Stimulated activated CD4-positive, alpha-beta T cell treated with anti-CD3 and anti-CD28 coated beads, Interleukin-15, amount 100 ng/mL, for 24 hours (primary cell): ENCODE measurements at places on chromosomes 5 and 9.

DNA sequence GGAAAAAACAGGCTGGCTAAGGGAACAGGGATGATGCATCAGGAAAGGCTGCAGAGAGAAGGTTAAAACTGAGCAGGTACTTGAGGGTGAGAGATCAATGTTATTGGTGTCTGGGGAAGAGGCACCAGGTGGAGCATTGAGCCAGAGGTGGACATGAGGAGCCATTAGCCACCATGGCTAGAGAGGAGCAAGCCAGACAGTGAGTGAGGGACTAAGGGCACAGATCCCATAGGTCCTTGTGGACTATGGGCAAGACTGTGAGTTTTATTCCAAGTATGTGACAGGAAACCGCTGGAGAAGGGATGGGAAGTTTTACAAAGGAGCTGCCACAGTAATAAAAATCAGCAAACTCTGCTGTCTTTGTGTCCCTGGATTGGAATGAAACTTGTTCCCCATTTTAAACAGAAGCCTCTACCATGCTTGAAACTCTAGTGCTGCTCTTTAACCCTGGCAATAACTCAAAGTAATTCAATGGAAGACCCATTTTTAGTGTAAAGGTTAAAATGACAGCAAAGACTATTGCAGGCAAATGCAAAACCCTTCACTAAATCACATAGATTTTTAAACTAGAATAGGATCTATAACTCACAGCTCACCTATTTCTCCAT, 349.8 kb downstream of the ENC1 start:
- DNase-seq = no peak

GRCh38 chr9:89969156-89969675, 364.4 kb downstream of the GADD45G start:
- DNase-seq = peak; percentile 29

DNA sequence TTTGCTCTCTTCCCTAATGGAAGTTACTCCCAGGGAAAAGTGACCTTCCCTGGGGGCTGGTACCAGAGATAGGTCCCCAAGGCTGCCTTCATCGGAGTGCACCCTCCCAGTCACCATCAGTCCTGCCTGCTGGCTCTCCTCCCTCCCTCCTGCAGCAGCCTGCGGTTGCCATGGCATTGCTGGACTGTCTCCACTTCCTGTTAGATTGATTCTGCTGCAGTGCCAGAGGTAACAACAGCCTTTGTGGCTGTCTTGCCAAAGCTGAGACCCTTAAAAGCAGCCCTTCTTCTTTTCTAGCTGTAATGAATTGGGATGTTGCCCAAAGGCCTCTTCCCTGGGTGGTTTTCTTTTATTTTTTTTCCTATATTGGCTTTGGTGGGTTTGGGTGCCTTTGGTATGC, 78.1 kb upstream of the PRLR start:
- DNase-seq = no peak

DNA sequence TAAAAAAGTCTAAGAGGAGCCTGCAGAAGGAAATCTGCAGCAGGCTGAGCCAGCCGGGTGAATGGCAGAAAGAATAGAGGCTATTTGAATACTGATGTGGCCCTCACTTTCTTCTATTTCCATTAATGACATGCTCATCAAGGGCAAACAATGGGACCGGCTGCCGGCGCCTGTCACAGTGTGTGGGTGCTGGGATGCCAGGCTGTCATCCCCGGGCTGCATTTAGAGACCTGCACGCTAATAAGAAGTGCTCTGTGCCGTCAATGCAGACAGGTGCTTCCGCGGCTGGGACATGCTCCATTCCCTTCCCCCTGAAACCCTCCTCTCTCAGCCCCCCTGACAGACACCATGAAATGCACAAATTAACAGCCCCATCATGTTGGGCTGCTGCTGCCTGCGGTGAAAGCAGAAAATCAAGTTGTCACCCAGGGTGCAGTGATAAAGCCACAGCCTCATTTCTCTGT, 217.7 kb upstream of the TBCA start:
- DNase-seq = no peak

DNA sequence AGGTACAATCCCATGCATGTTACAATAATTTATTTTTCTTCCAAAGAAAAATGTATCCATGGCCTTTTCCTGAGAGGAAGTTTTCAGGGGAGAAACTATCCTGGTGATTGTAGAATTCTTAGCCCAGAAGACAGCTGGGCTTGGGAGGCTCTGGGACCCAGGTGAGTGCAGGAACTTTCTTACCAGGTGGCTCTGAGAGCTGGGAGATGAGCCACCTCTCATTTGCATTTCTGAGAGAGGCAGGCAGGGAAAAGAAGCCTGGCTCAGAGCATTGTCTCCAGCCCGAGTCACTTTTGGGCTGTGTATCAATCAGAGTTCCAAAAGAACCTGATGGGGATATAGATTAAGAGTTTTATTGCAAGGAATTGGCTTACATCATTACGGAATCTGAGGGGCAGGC, 52.7 kb downstream of the ALG2 start:
- no peak for DNase-seq

GRCh38 chr5:136023958-136024541, 4.7 kb upstream of the TGFBI start:
- no peak for DNase-seq

DNA sequence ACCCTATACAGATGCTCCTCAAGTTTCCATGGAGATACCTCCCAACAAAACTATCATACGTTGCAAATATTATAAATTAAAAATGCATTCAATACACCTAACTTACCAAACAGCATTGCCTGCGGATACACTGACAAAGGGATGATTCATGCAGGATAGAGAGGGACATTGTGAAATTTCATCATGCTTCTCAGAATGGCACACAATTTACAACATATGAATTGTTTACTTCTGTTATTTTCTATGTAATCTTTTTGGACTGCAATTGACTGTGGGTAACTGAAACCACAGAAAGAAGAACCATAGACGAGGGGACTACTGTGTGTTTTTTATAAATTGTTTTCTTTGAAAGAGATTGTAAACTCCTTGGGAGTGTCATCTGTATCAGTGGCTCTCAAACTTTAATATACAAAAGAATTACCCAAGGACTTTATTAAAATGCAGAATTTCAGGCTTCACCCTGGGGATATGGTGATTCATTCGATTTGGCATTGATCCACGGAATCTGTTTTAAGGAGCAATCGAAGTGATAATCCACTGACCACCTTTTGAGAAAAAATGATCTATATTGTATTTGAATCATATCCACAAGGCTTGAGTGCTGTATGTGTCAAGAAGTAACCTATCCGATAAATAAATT, 146.4 kb downstream of the SGCD start:
- no peak for DNase-seq

- DNase-seq = no peak
These were observed 76.5 kb downstream of the COL5A1 start for GRCh38 chr9:134717924-134718645.

GRCh38 chr5:180598316-180598701, 7.0 kb upstream of the SCGB3A1 start:
- no peak for DNase-seq

- DNase-seq = no peak
These were observed 252.7 kb downstream of the AP3B1 start for GRCh38 chr5:78041805-78042204.

GRCh38 chr9:136773386-136774044, 9.2 kb upstream of the LCN15 start:
- DNase-seq = peak; percentile 46

- DNase-seq = peak; percentile 57
These were observed 437.9 kb downstream of the RAB3C start for GRCh38 chr5:59020611-59021285.

- peak; percentile 91 for DNase-seq
These were observed at the start of gene ENHO for GRCh38 chr9:34522971-34523797. ENHO (minus strand) TSS chr9:34522990; CDS start chr9:34521695, 1,295 bp downstream.

DNA sequence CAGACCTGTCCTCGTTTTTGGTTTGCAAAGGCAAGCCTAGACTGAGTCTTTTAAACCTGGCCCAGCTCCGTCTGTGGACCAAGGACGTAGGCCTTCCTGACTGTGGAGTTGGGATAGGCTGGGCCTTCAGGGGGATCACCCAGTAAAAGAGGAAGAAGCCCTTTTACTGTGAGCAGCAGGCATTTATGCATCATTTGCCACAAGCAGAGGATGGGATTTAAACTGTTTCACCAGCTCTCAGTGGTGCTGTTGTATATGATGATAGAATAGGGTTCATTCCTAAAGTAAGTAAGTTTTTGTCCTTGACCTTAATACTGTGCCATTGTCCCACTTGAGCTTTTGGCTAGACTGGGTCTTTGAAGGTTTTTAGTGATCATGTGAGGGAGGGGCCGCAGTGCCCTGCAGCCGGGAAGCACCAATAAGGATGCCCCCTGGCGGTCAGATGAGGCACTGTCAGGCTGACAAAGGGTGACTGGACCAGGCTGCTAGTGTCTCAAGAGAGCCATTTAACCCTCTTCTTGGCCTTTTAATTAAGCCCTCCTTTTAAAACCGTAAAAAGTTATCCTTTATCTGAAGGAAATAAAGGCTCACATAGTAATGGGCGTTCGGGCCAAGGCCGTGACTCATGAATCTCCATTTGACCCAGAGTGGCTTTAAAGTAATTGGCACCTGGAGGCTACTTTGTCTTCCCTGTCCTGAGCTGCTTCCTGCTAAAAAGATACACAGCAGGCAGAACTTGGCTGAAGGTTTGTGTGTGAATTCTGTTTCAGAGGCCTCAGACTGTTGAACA, 74.0 kb downstream of the UBAP1 start:
- DNase-seq = peak; percentile 63

- DNase-seq = no peak
These were observed 380.8 kb upstream of the CD180 start for GRCh38 chr5:67577424-67577823.

- DNase-seq = no peak
These were observed 32.8 kb downstream of the RHOBTB3 start for GRCh38 chr5:95763941-95764340.

DNA sequence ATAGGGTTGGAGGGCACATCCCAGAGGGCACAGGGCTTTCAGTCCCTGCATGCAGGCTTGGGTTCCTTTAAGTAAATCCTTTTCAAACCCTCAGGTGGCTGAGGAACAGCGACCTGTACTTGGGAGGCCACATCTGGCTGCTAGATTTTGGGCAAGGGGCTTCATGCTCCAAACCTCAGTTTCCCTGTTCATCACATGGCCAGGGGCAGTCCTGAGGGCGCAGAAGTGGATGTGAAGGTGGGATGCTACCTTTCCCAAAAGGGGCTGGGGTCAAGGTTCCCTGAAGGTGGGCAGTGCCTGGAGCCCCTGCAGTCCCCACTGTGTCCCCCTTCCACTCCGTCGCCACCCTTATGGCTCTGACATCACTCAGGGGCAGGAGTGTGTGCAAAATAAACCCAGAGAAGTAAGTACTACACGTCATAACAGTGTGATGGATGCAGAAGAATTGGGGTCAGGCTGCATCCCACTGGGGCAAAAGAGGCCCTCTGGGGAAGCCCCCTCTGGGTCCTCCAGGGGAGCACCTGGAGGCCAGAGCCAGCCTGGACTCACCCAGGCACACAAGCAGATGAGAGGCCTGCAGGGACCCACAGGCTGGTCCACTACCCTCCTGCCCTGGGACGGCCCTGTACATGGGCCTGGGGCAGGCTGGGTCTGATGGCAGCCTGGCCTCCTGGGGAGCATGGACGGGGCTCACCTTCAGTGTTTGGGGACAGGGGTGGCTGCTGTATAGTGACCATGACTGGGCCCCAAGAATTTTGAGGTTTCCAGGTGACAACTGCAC, 1.9 kb upstream of the CARD19 start:
- DNase-seq = no peak

- DNase-seq = no peak
These were observed 6.1 kb downstream of the TMEM250 start for GRCh38 chr9:136112541-136112940.

- no peak for DNase-seq
These were observed 48.0 kb downstream of the RAB14 start for GRCh38 chr9:121153642-121154041.

DNA sequence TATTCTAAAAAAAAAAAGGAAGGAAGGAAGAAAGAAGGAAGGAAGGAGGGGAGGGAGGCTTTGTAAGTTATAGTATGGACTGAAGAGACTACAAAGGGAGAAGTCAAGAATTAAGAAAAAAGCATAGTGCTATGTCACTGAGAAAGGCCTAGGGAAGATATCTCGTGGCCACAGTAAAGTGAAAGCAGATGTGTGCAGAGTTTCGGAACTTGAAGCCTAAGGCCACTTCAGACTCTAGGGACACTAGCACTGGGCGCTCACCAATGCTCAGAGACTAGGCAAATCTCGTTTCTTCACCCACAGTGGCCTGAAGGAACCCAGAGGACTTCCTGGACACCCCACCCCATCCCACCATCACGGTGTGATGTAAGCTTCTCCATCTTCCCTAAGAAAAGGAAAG, 181.4 kb upstream of the TRPM3 start:
- no peak for DNase-seq

GRCh38 chr9:20357037-20357432, 265.3 kb downstream of the MLLT3 start:
- no peak for DNase-seq

DNA sequence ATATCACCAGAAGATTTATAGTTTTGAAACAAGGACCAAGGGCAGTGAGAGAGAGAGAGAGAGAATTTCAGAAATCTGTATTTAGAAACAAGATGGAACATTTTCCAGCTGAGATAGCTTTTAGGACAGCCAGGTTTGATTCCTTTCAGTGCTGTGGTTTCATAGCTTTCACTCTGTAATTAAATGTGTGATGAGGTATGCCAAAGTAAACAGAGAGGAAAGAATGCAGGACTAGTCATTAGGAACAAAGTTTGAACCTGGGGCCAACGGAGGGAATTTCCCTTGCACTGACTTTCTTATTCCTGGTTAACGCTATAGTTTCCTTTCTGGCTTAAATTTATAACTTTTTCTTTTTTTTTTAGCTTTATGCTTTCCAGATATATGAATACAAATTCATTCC, 10.0 kb upstream of the CCL28 start:
- DNase-seq = no peak

GRCh38 chr9:99474186-99474585, 252.1 kb downstream of the SEC61B start:
- DNase-seq = no peak

DNA sequence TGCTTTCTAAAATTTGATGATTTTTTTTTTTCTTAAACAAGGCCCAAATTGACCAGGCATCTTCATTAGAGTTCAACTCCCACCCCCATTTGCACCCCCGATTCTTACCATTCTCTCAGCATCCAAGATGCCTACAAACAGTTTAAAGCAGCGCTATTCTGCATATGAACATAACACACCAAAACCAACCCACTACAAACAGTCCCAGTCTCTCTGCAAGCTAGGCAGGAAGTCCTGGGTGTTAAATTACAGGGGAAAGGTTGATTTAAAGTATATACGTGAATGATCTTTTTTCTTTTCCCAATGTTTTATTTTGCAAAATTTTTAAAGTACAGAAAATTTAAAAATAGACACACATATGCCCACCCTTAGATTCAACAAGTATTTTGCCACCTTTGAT, 127.0 kb downstream of the ADAMTS12 start:
- no peak for DNase-seq

GRCh38 chr9:129141066-129142041, 30.1 kb downstream of the PTPA start:
- DNase-seq = no peak

DNA sequence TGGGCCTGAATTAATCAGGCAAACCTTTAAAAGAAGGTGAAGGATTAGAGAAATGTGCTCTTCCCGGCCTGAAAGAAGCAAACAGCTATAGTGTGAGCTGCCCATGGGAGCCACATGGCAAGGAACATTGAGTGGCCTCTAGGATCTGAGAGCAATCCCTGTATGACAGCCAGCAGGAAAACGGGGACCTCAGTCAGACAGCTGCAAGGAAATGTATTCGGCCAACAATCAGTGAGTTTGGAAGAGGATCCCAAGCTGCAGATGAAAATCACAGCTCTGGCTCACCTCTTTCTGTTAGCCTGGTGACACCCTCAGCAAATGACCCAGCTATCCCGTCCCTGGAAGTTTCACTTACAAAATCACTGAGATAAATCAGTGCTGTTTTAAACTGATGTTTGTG, 309.2 kb downstream of the SH3GL2 start:
- DNase-seq = no peak
